ENCODE measurements at places on chromosomes 11 and 22. TPM values are rescaled to one million over a fixed set of nuclear protein-coding genes. Genes with fewer than 3 reads are reported as not detected.

The IGLL1 gene
- not detected for total RNA-seq

The TPBGL gene
- total RNA-seq, result not detected

The PRG3 gene
- not detected for total RNA-seq

The SLC6A5 gene
- total RNA-seq, result not detected

The NARS2 gene
- 16.5 TPM for total RNA-seq

The CD3E gene
- total RNA-seq, result 0.59 TPM

The CBL gene
- total RNA-seq, result 26.2 TPM

The MMP1 gene
- total RNA-seq, result not detected

The RASD2 gene
- total RNA-seq, result not detected

The OR2D2 gene
- total RNA-seq, result not detected

The UBQLN3 gene
- total RNA-seq, result 0.29 TPM

The C11orf91 gene
- 0.49 TPM for total RNA-seq

The SLCO2B1 gene
- total RNA-seq, result 0.42 TPM

The KCNK7 gene
- 1.1 TPM for total RNA-seq

The OR8B12 gene
- total RNA-seq, result not detected

Data from activated B cell treated with CpG ODN at 0.5 μM for 24 hours (primary cell).